Activated CD8-positive, alpha-beta memory T cell treated with anti-CD3 and anti-CD28 coated beads, Interleukin-2, amount 10 ng/mL, durations not matched to agents 7 days and 5 days (primary cell): ENCODE measurements at places on chromosomes 13 and 19. TPM values are rescaled to one million over a fixed set of nuclear protein-coding genes. Genes with fewer than 3 reads are reported as not detected.

GRCh38 chr19:40155749-40156265, 35.4 kb upstream of the MAP3K10 start:
- H3K4me1 ChIP-seq = peaks cover 9% of the 10 kb centered on the region
- no peak overlapping the region for H3K4me3 ChIP-seq
- no peaks in the 10 kb centered on the region for H3K36me3 ChIP-seq
- DNase-seq = peak; percentile 50
- H3K27me3 ChIP-seq = no peaks in the 10 kb centered on the region
- H3K27ac ChIP-seq = no peak overlapping the region

DNA sequence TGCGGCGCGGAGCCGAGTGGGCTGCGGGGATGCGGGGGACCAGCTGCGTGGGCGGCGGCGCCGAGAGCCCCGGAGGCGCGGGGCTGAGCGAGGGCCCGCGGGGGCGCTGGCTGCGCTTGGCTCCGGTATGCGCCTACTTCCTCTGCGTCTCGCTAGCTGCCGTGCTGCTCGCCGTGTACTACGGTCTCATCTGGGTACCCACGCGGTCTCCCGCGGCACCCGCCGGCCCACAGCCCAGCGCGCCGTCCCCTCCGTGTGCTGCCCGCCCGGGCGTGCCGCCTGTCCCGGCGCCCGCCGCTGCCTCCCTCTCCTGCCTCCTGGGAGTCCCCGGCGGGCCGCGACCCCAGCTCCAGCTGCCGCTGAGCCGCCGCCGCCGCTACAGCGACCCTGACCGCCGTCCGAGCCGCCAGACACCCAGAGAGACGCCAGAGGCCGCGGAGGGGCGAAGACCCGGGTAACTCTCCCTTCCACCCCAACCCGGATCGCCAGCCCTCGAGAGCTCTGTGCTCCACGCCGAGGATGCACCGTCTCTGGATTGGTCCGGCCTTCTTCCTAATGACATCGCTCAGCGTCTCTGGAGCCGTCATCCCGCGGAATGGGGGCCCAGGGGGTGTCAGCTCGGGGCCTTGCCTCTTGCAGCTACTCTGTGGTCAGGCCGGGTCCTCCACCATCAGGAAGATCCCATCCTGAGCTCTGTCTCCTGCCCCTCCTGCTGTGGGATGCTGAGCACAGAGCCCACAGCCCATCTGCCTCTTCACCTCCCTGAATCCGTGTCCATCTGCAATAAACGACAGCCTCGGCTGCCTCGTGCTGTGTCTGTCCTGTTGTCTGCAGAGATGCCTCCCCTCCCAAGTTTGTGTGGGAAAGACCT, 441 bp downstream of the INAFM1 start:
- peaks cover 18% of the 10 kb centered on the region for H3K4me1 ChIP-seq
- H3K36me3 ChIP-seq = peaks cover 8% of the 10 kb centered on the region
- DNase-seq = peak; percentile 57
- no peak overlapping the region for H3K27ac ChIP-seq

The PTPRH gene
- total RNA-seq = not detected

DNA sequence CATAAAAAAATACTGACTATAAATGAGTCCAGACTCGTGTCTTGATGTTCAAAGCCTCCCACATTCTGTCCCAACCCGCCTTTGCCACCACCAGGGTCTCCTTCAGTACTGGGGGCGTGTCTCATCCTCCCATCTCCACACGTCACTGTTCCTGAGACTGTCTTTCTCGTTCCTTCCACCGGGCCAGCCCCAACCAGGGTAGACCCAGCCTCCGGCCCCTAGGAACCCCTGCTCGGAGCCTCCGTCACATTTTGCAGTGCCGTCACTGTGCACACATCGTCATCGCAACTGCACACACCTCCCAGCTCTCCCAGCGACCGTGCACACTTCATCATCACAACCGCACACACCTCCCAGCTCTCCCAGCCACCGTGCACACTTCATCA, 73.4 kb downstream of the SPACA7 start:
- DNase-seq = no peak
- H3K27ac ChIP-seq = no peak overlapping the region
- H3K4me1 ChIP-seq = no peaks in the 10 kb centered on the region

The KIR2DL4 gene
- 0.42 TPM for total RNA-seq

DNA sequence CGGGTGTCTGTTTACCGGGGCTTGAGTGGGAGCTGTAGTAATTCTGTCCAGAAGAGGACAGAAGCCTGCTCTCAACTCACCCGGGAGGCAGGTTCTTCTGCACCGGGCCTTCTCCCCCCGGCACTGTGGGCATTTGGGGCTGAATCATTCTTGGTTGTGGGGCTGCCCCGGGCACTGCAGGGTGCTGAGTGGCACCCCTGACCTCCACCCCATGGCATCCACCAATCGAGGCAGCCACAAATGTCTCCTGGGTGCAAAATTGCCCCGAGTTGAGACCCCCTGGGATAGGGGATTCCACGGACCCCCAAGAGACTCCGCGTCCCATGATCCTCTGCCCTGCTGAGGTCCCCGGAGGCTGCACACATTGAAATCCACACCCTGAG, 68.8 kb downstream of the GNG7 start:
- H3K4me3 ChIP-seq = no peak overlapping the region
- H3K36me3 ChIP-seq = peaks cover 4% of the 10 kb centered on the region
- peaks cover 8% of the 10 kb centered on the region for H3K4me1 ChIP-seq
- H3K27ac ChIP-seq = no peak overlapping the region

- no peak overlapping the region for H3K27ac ChIP-seq
- peaks cover 23% of the 10 kb centered on the region for H3K27me3 ChIP-seq
- no peaks in the 10 kb centered on the region for H3K36me3 ChIP-seq
- H3K4me3 ChIP-seq = no peak overlapping the region
- no peak for DNase-seq
- H3K4me1 ChIP-seq = no peaks in the 10 kb centered on the region
Observed at GRCh38 chr13:29436721-29437280, 158.7 kb downstream of the SLC7A1 start.
